ENCODE measurements at places on chromosomes 3 and 15.
A peak's percentile ranks its signal among the peaks of the same experiment; 100 is the strongest.

DNA sequence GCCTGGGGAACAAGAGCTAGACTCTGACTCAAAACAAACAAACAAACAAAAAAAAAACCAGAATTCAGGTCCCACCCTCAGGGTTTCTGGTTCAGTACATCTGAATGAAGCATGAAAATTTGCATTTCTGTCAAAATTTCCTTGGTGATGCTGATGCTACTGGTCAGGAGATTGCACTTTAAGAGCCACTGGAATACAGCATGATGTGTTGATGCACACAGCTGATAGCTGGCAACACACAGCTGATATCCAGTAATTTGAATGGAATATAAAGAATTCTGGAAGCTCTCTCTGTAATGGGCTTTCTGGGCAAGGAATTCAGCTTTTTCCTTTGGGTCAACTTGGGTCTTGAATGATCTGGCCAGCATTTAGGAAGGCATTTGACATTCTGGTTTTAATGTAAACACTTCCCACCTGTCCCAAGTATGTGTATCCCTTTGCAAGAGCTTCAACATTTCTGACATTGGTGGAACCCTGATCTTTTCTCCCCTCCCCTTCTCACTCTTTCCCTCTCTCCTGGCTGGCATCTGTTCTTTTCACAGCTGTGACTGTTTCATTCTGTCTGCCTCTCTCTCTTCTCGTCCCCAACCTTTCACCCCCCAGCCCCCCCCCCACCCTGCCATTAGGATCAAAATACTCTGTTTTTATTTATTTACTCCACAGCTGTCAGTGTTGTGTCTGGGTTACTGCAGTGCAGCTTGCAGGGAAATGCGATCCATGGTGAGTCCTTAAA, 189.5 kb downstream of the TPRG1 start:
- no peak for DNase-seq

DNA sequence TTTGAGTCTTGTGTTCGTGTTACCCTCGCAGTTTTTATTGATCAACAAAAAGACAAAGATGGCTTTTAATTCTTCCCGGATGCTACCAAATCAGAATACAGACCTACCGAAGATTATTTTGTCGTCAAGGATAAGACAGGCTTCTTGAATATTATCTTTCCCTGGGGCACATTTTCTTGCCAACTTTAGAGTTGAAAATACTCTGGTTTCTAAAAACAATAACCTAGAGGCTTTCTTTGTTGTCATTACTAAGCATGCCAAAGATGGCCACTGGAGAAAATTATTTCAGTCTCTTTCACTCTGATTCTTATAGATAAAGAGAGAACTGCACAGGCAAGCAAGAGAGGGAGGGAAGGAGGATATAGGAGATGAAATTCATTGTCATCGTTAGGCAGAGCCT, 33.9 kb downstream of the OXNAD1 start:
- no peak for DNase-seq

- no peak for DNase-seq
These were observed 87.0 kb downstream of the SV2B start for GRCh38 chr15:91186904-91187656.

DNA sequence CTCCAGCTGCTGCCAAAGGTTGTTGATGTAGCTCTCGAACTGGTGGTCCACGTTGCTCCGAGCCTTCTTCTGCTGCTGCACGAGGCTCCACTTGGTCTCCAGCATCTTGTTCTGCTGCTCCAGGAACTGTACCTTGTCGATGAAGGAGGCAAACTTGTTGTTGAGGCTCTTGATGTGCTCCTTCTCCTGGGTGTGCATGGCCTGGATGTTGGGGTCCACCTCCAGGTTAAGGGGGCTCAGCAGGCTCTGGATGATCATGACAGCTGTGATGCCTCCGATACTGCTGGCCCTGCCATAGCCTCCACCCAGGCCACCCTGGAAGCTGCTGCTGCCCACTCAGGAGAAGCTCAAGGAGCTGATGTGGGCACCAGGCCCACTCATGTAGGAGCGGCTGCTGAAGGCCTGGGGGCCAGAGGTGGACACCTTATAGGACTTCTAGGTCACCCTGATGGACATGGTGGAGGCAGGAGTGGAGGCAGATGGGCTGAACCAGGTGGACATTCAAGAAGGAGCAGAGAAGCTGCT, 14.9 kb upstream of the PSTPIP1 start:
- no peak for DNase-seq

DNA sequence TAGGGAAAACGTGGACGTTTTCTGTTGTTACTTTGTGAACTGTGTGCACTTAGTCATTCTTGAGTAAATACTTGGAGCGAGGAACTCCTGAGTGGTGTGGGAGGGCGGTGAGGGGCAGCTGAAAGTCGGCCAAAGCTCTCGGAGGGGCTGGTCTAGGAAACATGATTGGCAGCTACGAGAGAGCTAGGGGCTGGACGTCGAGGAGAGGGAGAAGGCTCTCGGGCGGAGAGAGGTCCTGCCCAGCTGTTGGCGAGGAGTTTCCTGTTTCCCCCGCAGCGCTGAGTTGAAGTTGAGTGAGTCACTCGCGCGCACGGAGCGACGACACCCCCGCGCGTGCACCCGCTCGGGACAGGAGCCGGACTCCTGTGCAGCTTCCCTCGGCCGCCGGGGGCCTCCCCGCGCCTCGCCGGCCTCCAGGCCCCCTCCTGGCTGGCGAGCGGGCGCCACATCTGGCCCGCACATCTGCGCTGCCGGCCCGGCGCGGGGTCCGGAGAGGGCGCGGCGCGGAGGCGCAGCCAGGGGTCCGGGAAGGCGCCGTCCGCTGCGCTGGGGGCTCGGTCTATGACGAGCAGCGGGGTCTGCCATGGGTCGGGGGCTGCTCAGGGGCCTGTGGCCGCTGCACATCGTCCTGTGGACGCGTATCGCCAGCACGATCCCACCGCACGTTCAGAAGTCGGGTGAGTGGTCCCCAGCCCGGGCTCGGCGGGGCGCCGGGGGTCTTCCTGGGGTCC, at the start of gene TGFBR2:
TGFBR2 (plus strand) TSS at position 301 of the 731 bp plus-strand sequence; CDS start at position 584, 283 bp downstream.
- peak; percentile 86 for DNase-seq

DNA sequence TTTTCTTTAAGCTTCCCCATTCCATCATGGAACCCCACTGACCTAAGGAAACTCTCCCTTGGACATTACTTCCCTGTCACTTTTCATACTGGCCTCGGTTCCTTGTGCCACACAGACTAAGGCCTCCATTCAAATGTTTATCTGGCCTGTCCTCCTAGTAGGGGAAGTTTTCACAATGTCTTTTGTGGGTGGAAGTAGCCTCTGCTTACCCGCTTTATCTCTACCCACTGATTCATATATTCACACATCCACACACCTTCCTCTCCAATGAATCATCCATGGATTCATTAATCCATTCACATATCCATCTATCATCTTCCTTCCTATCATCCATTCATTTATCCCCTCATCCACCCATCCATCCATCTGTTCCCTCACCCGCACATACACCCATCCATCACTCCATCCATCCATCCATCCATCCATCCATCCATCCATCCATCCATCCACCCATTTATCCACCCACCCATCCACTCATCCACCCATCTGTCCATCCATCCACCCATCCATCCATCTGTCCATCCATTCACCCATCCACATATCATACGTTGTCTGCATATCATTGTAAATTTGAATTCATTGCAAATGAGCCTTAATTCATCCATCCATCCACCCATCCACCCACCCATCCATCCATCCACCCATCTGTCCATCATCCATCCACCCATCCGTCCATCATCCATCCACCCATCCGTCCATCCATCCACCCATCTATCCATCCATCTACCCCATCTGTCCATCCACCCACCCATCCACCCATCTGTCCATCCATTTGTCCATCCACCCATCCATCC, 49.1 kb downstream of the IQSEC1 start:
- no peak for DNase-seq

DNA sequence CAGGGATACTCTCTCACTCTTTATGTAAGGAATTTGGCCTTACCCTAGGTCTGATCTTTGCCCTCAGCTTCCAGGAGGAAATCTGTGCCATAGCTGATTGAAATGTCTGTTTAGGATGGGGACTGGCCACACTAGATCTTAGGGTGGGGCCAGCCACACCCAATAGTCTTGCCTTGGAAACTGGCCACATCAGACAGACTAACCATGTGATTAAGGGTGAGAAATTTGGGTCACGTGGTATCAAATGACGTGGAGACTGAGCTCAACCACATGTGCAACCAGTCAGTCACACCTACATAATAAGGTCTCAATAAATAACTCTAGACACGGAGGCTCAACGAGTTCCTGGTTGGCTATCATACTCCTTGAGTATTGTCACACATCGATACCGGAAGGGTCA, 113.5 kb downstream of the CNTN3 start:
- DNase-seq = no peak

GRCh38 chr3:1664266-1664665, 434.4 kb upstream of the CNTN4 start:
- DNase-seq = no peak

All from activated naive CD4-positive, alpha-beta T cell treated with Interleukin-2 at 50 U/mL for 16 hours (primary cell).